ENCODE measurements at places on chromosomes 3 and 15.

DNA sequence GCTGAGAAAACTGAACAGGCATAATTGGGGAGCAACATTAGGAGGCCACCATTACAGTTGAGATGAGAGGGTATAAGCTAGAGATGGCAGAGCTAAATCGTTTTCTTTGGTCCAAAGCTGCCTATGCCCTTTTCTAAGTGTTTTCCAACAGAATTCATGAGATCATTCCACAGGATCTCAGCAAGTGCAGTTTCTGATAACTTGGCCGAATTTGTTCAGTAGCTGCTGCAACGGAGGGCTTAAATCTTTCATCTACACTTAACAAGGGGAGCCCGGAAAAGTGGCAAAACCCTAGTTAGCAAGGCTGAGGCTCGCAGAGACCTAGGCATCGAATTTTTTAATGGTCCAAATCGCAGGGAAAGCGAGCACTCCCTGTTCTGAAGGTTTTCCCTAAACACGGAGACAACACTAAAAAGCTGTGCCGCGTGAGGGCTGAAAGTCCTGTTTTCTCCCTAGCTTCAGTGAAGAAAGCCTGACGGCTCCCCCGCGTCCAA is 531 bp upstream of the BLOC1S6 start:
- no peak for DNase-seq

- no peak for DNase-seq
Measured at GRCh38 chr3:163766112-163766511, 1312.2 kb downstream of the SI start.

- DNase-seq, result no peak
Measured at GRCh38 chr3:100159331-100160153, 45.2 kb upstream of the FILIP1L start.

- DNase-seq, result no peak
Measured at GRCh38 chr3:115632026-115632425, 8.7 kb downstream of the GAP43 start.

DNA sequence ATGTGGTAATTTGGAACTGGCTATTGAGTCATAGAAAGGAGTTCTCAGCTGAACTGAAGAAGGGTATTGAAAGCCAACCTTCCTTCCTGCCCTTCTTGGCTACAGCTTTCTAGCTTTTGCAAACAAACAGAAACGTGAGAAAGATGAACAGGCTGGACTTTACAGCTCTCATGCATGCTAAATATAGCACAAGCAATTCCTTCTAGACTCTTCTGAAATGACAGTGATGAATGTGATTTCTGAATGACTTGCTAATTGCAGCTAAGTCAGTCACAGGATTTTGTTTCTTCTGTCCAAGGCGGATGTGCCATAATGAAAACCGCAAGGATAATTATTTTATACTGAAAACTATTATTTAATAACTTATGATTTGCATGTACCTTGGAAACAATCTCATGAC is 36.3 kb downstream of the BCHE start:
- no peak for DNase-seq

GRCh38 chr3:69871251-69871650 is 128.3 kb upstream of the SAMMSON start:
- no peak for DNase-seq

DNA sequence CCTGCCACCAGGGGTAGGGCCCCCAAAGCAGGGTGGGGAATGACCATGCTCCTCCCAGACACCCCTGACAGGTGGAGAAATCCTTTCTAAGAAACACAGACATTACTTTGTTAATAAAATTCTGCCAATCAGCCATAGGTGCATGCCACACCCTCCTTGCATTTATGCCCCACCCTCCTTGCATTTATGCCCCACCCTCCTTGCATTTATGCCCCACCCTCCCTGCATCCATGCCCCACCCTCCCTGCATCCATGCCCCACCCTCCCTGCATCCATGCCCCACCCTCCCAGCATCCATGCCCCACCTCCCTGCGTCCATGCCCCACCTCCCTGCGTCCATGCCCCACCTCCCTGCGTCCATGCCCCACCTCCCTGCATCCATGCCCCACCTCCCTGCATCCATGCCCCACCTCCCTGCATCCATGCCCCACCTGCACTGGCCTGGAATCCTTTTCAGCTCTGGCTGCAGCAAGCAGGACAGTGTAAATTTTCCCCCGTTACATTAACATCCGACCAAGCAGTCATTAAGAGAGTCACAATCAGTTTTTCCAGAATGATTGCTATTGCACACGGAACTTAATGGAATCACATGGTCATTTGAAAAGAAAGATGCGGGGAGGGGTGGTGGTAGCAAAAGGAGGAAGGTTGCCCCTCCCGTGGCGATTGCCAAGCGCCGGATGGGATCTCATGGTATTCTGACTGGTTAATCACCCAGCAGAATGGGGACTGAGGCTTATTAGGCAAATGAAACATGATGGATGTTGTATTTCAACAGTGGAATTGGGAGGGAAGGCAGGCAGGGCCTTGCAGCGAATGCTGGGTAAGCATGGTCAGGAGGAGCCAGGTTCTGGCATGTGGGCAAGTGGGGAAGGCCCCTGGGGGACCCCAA is 91.2 kb downstream of the TLE3 start:
- no peak for DNase-seq

DNA sequence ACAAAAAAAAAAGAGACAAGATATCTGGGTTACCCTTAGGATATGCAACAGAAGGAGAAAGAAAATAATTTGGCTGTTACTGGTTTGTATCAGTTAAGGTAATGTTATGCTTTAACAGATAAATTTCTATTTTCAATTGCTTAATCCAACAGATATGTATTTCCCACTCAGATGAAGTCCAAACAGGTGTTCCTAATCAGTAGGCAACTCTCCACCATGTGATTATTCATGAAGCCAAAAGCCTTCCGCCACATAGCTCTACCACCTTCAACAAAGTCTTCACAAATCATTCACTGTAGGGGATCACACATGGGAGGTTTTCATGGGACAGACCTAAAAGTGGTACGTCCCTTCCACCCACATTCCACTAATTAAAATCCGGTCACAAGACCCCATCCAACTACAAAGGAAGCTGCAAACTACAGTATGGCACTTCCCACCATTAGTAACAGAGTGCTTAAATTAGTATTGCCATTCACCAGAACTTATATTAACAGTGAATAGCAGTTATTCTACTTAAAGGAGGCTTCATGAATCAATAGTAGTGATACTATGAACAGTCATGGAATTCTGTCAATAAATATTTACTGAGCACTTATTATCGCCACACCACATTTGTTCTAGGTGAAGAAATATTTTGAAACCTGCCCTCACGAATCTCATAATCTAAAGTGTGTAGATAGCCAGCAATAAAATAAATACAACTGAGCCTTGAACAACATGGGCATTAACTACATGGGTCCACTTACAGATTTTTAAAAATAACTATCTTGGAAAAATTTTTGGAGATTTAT is 66.5 kb downstream of the SFMBT1 start:
- DNase-seq, result no peak

Measured in activated CD4-positive, alpha-beta T cell treated with anti-CD3 and anti-CD28 coated beads for 24 hours (primary cell).